ENCODE measurements at places on chromosomes 12 and 14.

GRCh38 chr14:75851574-75851866 is 130.3 kb downstream of the TGFB3 start:
- DNase-seq: peak; percentile 21

DNA sequence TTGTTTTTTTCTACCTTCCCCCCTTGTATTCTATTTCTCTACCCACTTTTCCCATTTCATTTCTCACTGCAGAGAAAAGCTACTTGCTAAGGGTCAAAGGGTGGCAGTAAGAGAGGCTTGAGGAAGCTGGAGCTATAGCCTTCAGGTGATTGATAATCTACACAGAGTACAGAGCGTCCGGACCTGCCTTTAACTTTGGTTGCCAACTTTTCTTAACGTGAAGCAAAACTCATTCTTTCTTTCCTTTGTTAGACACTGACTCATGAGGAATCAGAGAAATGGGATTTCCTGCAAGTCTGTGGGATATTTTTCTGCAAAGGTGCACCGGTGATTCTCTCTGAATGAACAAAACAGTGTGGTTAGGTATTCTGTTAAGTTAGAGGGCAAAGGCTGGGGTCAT is 133.3 kb downstream of the RMST start:
- no peak for DNase-seq

DNA sequence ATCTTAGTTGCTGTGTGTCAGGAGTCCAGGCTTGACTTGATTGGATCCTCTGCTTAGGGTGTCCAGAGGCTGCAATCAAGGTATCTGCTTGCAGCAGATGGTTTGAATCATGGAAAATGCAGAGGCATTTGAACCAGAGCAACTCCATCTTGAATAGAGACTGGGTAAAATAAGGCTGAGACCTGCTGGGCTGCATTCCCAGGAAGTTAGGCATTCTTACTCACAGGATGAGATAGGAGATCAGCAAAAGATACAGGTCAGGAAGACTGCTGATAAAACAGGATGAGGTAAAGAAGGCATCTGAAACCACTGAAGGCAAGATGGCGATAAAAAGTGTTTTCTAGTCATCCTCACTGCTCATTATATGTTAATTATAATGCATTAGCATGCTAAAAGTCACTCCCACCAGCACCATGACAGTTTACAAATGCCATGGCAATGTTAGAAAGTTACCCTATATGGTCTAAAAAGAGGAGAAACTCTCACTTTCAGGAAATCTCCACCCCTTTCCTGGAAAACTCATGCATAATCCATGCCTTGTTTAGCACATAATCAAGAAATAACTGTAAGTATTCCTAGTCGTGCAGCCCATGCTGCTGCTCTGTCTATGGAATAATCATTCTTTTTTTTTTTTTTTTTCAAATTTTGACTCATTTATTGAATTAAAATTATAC is 218.3 kb upstream of the CPNE8 start:
- DNase-seq: no peak

GRCh38 chr12:7093486-7093885 is 1.2 kb upstream of the C1R start:
- DNase-seq: no peak

DNA sequence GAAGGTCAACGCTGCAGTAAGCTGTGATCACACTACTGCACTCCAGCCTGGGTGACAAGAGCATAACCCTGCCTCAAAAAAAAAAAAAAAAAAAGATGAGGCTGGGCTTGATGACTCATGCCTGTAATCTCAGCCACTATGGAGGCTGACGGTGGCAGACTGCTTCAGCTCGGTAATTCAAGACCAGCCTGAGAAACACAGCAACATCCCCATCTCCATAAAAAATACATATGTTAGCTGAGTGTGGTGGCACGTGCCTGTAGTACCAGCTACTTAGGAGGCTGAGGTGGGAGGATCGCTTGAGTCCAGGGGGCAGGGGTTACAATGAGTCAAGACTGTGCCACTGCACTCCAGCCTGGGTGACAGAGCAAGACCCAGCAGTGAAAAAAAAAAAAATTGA is 50.4 kb downstream of the GXYLT1 start:
- no peak for DNase-seq

GRCh38 chr14:79630288-79630960 is 580.9 kb downstream of the DIO2 start:
- no peak for DNase-seq

DNA sequence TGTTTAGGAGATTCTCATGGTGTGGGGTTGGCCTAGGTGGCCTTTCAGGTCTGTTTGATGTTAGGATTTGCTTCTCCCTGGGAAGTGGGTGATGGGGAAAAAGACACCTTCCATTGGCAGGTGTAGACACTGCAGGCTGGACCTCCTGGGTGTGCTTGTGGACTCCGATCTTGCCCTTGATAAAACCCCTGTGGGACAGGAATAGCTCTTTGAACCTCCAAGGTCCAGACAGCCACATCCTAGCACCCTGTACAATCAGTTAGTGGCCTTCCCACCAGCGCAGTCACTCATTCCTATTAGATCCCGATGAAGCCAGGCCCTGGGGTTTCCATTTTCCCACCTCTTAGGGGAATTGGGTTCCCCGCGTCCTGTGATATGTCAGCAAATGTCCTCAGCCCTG is 28.5 kb downstream of the MEG3 start:
- no peak for DNase-seq

DNA sequence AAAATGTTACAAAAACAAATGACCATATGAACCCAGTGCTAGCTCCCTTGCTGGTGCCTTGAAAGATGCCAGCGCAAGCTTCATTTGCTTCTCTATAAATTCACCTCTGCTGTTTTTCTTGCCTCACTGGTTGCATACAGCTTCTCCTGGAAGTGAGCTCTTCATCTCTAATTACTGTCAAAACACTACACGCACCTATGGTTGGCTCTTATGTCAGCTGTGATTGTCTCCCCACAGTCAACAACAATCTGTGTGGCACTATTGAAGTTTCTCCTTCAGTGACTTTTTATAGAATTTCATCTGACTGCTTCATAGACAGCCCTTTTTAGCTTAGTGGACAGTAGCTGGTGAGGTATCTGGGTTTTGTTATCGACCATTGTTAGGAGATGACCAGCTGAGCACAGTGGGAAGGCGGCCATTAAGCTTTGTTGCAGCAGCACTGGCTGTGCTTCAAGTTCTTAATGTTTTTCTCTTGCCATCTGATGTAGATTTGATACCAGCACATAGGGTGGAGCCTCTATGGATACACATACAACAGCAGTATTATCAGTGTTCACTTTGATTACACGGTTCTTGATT is 131.8 kb downstream of the KITLG start:
- no peak for DNase-seq

DNA sequence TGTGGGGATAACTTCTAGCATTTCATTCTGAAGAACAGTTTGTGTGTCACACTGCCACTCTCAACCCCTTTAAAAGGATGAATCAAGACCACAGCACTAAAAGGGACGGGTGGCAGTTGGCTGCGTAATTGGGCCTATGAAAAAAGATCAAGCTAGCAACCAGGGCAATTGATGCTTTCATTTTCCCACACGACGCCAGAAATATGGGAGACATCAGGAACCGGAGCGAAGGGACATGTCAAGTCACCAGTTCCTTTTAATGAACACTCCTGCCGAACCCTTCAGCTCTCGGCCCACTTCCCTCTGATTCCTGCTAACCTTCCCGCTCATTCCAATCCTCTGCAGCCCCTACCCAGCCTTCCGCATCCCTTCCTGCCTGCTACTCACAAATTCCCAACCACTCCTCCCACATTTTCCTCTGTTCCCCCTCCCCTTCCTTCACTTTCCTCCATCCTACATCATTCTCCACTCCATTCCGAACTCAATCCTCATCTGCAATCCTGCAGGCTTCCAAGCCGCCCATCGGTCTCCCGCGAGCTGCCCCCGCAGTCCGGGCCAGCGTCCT is 753 bp downstream of the CSRNP2 start:
- DNase-seq: no peak

DNA sequence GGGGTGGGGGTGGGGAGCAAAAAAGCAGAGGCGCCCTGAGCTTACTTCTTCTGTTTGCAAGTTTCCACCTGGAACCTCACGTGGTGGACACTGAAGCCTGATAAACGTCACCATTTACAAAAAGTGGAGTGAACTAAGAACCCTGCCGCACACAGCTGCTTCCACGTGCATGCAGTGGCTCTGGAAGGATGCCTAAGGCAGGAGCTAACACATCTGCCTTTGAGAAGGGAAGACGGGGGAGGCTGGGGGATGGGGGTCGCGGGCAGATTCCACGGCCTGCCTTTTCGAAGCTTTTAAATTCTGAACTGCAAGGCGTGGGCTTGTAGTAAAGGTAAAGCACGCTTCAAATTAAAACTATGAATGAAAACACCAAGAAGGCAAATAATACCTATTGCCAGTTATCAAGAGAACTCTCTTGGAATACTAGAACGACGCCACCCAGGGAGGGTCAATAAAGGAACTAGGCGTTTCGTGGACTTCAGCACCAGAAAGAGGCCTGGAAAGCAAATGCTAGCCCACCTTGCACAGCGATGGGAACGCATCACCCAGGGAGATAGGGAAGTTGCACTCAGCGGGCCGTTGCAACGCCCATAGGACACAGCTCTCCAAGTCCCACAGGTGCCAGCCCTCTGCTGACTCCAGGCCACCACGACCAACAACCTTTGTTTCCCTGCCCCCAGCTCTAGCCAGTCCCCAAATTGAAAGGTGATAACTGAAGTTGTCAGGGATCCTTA is 61.8 kb downstream of the TESC start:
- peak; percentile 24 for DNase-seq

GRCh38 chr12:87676731-87677130 is 352.5 kb downstream of the C12orf50 start:
- no peak for DNase-seq

DNA sequence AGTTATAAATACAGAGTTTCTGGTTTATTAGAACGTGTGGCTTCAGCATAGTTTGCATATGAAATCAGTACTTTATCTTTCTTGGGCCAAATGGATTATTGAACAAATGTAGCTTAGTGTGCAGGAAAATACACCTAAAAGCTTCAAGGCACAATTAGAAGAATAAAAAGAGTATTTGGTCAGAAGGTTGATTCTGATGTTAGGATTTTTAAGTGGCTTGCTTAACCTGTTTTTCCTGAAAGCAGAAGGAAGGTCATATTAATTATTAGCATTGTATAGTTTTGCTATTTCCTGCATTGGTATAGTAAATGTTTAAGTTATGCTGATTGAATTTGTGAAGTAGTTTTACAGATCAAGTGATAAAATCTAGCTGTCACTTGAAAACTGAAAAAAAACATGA is 31.0 kb upstream of the GNS start:
- no peak for DNase-seq

GRCh38 chr14:74601982-74602381 is 10.1 kb downstream of the LTBP2 start:
- DNase-seq: no peak

DNA sequence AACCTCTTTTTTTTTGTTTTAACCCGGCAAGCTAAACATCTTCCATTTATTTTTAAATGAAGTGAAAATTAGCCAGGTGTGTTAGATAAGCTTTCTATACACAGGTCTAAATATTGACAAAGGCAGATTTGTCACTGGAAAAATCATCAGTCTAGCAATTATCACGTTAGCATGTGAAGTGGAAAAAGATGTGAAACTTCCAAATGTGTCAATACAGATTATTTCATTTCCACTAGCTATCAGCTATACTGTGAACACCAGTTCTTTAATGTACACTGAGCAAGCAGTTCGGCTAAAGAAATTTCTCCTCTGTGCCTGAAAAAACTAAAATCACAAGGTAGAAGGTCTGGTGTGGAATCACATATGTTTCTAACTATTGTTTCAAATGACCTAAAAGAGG is 96.6 kb upstream of the G2E3 start:
- no peak for DNase-seq

DNA sequence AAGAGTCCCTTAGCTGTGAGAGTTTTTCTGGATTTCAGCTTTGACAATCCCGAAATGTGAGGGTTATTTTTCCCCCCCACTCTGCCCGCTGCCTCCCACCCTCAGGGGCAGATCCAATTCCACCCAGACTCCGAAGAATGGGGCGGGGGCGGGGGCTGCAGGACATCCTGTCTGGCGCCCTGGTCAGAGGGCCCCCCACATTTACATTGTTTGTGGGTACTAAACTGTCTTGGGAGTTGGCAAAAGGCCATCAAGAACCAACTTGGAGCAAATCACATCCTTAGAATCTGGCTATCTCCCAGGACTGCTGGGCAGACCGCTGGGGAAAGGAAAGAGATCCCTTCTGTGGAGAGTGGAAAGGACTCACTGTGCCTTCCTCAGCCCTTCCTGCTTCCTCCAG is 2.4 kb downstream of the EMP1 start:
- DNase-seq: no peak

- no peak for DNase-seq
These were observed 431.8 kb downstream of the SLC6A15 start for GRCh38 chr12:84480803-84481202.

DNA sequence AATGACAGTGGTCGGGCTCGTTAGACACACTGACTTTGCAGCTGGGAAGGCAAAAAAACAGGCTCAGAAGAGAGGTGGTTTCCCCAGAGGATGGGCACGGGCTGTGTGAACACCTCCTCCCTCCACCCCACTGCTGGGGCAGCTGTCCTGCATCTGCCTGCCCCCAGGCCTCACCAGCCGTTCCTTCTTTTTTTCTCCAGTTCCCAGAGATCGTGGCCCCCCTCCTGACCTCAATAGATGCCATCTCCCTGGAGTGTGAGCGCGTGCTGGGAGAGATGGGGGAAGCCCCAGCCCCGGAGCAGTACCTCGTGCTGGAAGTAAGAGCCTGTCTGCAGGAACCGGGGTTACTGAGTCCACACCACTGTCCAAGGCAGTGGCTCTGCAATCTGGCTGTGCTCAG is 17.4 kb downstream of the MVK start:
- DNase-seq: no peak
